Activated CD4-positive, alpha-beta T cell treated with anti-CD3 and anti-CD28 coated beads, Interleukin-2, amount 10 ng/mL, durations not matched to agents 7 days and 5 days (primary cell): ENCODE measurements at places on chromosomes 7 and 10. TPM values are rescaled to one million over a fixed set of nuclear protein-coding genes. Genes with fewer than 3 reads are reported as not detected.
A peak's percentile ranks its signal among the peaks of the same experiment; 100 is the strongest.

GRCh38 chr7:44981035-44981706 lies 2.4 kb upstream of the MYO1G start:
- peak overlapping the region; percentile 95 for H3K27ac ChIP-seq
- H3K36me3 ChIP-seq, result peaks cover 82% of the 10 kb centered on the region
- no peaks in the 10 kb centered on the region for H3K27me3 ChIP-seq
- DNase-seq, result no peak
- peak overlapping the region; percentile 98 for H3K4me3 ChIP-seq

- DNase-seq, result no peak
- H3K4me3 ChIP-seq, result no peak overlapping the region
- peaks cover 19% of the 10 kb centered on the region for H3K4me1 ChIP-seq
- H3K27me3 ChIP-seq, result no peaks in the 10 kb centered on the region
- H3K36me3 ChIP-seq, result peaks cover 63% of the 10 kb centered on the region
Observed at GRCh38 chr7:98992076-98992475, 113.7 kb downstream of the TRRAP start.

DNA sequence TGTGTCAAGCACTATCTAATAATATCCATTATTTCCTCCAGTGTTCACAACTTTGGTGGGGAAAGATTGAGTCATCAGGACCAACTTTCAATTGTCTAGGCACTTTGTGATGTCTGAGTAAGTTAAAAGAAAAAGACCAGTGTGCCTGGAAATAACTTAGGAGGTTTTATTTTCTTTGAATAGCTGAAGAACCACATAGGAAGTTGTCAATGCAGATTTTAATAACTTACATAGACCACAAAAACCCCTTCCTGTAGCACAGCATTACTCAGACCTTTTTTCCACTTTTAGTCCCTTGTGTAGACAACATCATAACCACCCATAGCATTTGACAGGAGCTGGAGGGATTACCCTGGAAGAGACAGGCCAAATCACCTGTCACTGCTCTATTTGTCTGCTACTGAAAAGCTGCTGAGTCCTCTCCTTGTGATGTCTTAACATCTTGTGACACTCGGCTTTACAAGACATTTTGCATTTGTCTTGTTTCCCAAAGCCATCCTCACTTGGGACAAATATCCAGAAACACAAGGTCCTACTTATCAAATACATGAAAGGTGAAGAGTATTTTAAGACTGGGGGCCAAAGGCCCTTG lies 241.5 kb upstream of the PTER start:
- no peak overlapping the region for H3K4me3 ChIP-seq
- H3K27ac ChIP-seq, result no peak overlapping the region
- peaks cover 2% of the 10 kb centered on the region for H3K27me3 ChIP-seq
- no peak for DNase-seq

DNA sequence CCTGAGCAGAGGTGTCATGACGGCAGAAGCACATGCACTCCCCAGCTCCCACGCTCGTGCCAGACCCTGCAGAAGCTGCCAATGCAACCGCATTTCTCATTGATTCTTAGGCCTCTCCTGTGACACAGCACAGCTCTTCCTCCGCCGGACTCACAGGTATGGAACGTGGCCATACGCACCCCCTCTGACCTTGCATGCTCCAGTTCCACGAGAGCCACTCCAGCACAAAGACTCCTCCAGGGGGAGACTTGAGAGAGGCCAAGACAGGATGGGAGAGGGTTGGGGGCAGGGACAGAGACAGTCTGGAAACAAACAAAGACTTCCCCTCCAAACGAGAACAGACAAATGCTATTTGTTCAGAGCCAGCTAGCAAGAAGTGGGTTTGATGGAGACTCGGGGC lies 124.3 kb upstream of the PPP2R2D start:
- H3K36me3 ChIP-seq, result no peaks in the 10 kb centered on the region
- no peak overlapping the region for H3K4me3 ChIP-seq
- no peak for DNase-seq
- no peak overlapping the region for H3K27ac ChIP-seq
- no peaks in the 10 kb centered on the region for H3K4me1 ChIP-seq
- H3K27me3 ChIP-seq, result no peaks in the 10 kb centered on the region

DNA sequence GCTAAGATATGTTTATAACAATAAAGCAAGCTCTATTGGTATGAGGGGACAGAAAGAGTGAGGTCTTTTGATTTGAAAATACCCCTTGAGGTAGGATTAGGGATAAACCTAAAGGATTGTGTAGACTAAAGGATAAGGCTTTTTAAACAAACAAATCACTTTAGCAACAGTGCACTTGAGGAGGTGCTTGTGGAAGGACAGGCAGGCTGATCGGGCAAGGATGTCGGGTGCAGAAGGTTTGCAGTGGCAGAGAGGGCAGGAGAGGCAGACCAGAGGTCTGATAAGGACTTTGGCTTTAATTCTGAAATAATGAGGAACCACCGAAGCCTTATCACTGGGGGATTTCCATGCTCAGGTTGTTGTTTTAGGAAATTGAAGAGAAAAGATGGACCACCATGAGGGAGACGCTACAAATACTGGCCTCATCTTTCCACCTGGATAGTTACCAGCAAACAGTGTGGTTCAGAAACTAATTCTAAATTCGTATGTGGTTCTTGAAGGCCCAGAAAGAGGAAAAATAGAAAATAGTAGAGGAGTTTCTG lies 119.5 kb upstream of the KLF6 start:
- no peak overlapping the region for H3K4me3 ChIP-seq
- H3K27me3 ChIP-seq, result no peaks in the 10 kb centered on the region
- H3K4me1 ChIP-seq, result peaks cover 19% of the 10 kb centered on the region
- peaks cover 7% of the 10 kb centered on the region for H3K36me3 ChIP-seq
- DNase-seq, result no peak

- H3K27ac ChIP-seq, result peak overlapping the region; percentile 43
- no peaks in the 10 kb centered on the region for H3K36me3 ChIP-seq
- peak overlapping the region; percentile 67 for H3K4me3 ChIP-seq
- H3K27me3 ChIP-seq, result peaks cover 4% of the 10 kb centered on the region
- DNase-seq, result no peak
Observed at GRCh38 chr7:134431815-134432214, 27.1 kb downstream of the AKR1B1 start.

DNA sequence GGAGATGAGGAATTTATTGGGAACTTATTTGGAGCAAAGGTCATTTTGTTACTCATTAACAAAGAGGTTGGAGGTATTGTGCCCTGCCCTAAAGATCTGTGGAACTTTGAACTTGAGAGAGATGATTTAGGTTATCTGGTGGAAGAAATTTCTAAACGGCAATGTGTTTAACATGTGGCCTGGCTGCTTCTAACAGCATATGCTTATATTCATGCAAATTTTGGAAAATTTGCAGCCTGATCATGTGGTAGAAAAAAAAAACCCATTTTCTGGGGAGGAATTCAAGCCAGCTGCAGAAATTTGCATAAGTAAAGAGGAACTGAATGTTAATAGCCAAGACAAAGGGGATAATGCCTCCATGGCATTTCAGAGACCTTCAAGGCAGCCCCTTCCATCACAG lies 10.7 kb upstream of the PANK1 start:
- no peak overlapping the region for H3K4me3 ChIP-seq
- H3K27ac ChIP-seq, result no peak overlapping the region
- DNase-seq, result no peak
- H3K27me3 ChIP-seq, result no peaks in the 10 kb centered on the region

DNA sequence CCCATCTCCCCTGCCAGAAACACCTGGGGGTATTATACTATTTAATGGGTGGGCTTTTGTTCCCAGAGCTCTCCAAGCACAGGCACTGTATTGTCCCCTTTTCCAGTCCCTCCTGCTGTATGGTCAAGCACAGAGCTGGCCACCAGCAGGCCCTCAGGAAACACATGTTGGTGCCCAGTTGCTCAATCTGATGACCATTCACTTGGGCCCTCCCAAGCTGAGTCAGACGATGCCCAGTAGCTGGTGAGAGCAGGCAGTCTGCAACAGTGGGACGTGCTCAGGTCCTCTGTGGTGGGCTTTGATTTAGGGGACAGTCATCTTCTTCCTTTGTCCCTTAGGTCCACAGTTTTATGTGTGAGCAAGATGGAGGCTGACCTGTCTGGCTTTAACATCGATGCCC lies 11.8 kb downstream of the SFXN2 start:
- H3K27ac ChIP-seq, result no peak overlapping the region
- H3K4me3 ChIP-seq, result no peak overlapping the region
- H3K27me3 ChIP-seq, result no peaks in the 10 kb centered on the region
- H3K36me3 ChIP-seq, result peaks cover 23% of the 10 kb centered on the region

- no peak for DNase-seq
- H3K4me3 ChIP-seq, result no peak overlapping the region
Observed at GRCh38 chr7:3309140-3309539, 8.1 kb downstream of the SDK1 start.

DNA sequence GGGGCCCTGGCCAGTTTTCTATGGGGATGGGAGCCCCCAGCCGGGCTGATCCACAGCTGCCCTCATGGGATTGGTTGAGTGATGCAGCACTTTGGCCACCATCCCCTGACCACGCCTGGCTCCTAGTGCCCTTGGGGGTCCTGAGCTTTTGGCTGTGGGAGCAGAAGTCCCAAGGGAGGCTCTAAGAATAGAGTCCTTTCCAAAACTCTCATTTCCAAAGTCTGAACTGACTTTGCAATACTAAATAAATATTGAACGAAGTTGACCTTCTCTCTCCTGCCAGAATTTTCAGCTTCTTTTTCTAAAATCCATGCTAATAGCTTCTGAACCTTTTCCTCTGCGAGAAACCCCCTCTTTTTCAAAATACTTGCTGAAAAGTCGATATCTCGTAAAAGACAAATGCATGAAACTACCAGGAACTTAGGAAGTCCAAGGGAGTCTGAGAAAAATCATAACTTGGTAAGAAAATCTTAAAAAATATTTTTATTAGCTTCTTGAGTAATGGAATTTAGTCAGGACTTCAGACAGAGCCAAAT lies 62.7 kb upstream of the IGFBP3 start:
- H3K27me3 ChIP-seq, result no peaks in the 10 kb centered on the region
- H3K4me3 ChIP-seq, result no peak overlapping the region
- no peaks in the 10 kb centered on the region for H3K4me1 ChIP-seq

GRCh38 chr7:127413962-127414361 lies 21.5 kb upstream of the ZNF800 start:
- peak; percentile 28 for DNase-seq
- H3K4me1 ChIP-seq, result peaks cover 62% of the 10 kb centered on the region
- peaks cover 30% of the 10 kb centered on the region for H3K36me3 ChIP-seq

- no peaks in the 10 kb centered on the region for H3K27me3 ChIP-seq
- H3K4me1 ChIP-seq, result peaks cover 36% of the 10 kb centered on the region
- peaks cover 11% of the 10 kb centered on the region for H3K36me3 ChIP-seq
- DNase-seq, result peak; percentile 54
Observed at GRCh38 chr7:133484086-133484485, 231.2 kb downstream of the EXOC4 start.

GRCh38 chr7:77326131-77326530 lies 90.0 kb downstream of the GSAP start:
- H3K4me3 ChIP-seq, result no peak overlapping the region
- H3K36me3 ChIP-seq, result no peaks in the 10 kb centered on the region
- H3K27me3 ChIP-seq, result no peaks in the 10 kb centered on the region

- peaks cover 6% of the 10 kb centered on the region for H3K27me3 ChIP-seq
- DNase-seq, result no peak
- H3K36me3 ChIP-seq, result no peaks in the 10 kb centered on the region
Observed at GRCh38 chr7:92934096-92934495, 97.7 kb upstream of the CDK6 start.

DNA sequence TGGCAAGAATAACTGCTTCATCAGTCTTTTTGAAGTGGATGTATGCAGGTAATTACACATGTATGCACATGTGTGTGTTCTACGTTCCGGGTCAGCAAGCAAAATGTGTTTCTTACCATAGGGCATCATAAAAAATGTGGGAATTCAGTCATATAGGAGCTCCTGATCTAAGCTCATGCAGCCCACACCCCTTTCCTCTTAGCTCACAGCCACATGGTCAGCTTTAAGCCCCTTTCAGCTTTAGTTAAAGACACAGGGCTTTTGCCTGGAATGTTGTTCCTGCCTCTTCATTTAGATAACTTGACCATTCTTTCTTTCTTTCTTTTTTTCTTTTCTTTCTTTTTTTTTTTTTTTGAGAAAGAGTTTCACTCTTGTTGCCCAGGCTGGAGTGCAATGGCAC lies 258.1 kb downstream of the RPS24 start:
- no peaks in the 10 kb centered on the region for H3K4me1 ChIP-seq
- no peaks in the 10 kb centered on the region for H3K27me3 ChIP-seq
- H3K27ac ChIP-seq, result no peak overlapping the region

GRCh38 chr10:33064706-33065105 lies 106.7 kb upstream of the ITGB1 start:
- no peaks in the 10 kb centered on the region for H3K36me3 ChIP-seq
- H3K4me3 ChIP-seq, result no peak overlapping the region
- H3K27me3 ChIP-seq, result no peaks in the 10 kb centered on the region
- no peak for DNase-seq

DNA sequence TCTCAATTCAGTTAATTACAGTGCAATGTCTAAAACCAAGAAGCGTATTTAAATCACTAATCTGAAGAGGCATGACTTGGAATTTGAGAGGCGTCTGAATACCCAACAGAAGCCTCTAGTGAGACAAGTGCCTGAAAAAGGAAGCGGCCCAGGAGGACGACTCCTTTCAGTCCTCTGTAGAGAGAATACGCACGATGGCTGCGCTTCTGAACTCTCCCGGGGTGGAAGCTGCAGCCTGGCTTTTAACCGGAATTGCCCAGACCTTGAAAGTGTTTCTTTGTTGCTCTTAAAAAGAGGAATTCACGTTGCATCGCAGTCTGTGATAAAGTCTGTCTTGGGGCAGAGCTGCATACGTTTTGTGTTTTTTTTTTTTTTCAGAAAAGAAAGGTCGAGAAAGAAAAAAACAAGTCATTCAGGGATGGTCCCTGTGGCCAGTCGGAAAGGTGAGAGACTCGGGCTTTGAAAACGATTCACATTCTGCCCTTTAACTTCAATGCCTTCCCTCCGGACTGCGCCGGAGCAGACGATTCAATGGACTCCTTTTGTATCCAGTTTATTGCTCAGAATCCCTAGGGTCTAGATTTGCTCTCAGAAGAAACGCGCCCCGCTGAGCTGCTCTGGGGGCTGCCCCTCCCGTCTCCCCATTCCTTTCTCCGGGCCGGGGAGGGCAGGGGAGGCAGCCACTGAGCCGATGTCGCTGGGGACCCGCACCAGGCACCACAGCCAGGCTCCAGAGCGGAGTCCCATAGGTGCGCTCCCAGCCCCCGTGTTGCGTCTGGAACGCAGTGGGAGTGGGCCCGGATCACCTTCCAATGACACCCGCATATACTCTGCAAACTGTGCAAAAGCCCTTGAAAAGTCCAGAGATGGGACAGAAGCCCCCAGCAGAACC lies 994 bp upstream of the PTF1A start:
- H3K4me1 ChIP-seq, result peaks cover 2% of the 10 kb centered on the region
- no peak overlapping the region for H3K4me3 ChIP-seq
- no peak for DNase-seq
- H3K27me3 ChIP-seq, result peaks cover 67% of the 10 kb centered on the region
- peaks cover 1% of the 10 kb centered on the region for H3K36me3 ChIP-seq
- H3K27ac ChIP-seq, result peak overlapping the region; percentile 41

Gene OR2A5
- total RNA-seq, result not detected

Gene MYPN
- not detected for total RNA-seq

Gene BMPER
- total RNA-seq, result not detected

Gene SORBS1
- total RNA-seq, result 0.74 TPM

Gene ZNF117
- total RNA-seq, result 6.8 TPM

Gene INSIG1
- total RNA-seq, result 71.2 TPM

Gene AMZ1
- 0.05 TPM for total RNA-seq

Gene SH3PXD2A
- 11.9 TPM for total RNA-seq

Gene ADCY1
- total RNA-seq, result 1.5 TPM

Gene OPN1SW
- not detected for total RNA-seq

Gene SPDYE16
- 0.30 TPM for total RNA-seq

Gene ASNS
- 40.6 TPM for total RNA-seq

Gene CALHM3
- total RNA-seq, result not detected

Gene SLC12A9
- 44.1 TPM for total RNA-seq
